Activated CD4-positive, alpha-beta T cell treated with anti-CD3 and anti-CD28 coated beads, Interleukin-2, amount 50 U/mL, for 1 hour (primary cell): ENCODE measurements at places on chromosomes 1 and 21.

DNA sequence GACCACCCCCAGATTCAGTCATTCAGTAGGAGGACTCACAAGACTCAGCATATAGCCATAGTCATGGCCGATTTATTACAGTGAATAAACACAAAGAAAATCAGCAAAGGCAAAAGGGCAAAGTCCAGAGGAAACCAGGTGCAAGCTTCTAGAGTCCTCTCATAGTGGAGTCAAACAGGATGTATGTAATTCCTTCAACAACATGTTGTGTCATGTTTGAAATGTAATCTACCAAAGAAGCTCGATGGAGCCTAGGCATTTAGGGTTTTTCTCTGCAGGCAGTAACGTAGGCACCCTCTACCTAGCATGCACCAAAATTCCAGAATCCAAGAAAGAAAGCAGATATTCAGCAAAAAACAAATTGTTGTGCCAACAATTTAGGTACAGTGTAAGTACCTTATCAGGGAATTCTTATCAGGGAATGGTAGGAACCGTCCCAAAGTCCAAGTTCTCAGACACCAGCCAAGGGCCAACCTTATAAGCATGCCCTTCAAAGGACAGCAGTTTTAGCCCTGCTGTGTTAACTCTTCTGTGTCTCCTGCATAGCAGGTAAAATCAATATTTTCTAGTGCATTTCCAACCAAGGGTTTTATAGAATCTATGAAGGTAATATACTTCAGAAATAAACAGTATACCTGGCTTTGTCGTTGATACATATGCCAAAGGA, 16.1 kb upstream of the SLAMF6 start:
- DNase-seq, result no peak

GRCh38 chr21:23968722-23969647, 1638.3 kb downstream of the MRPL39 start:
- peak; percentile 56 for DNase-seq

GRCh38 chr1:180258290-180258689, 28.2 kb downstream of the LHX4 start:
- DNase-seq, result no peak

GRCh38 chr1:118154220-118154619, 30.8 kb downstream of the SPAG17 start:
- DNase-seq, result no peak

- no peak for DNase-seq
These were observed 34.0 kb upstream of the ADGRL4 start for GRCh38 chr1:79040424-79041082.

DNA sequence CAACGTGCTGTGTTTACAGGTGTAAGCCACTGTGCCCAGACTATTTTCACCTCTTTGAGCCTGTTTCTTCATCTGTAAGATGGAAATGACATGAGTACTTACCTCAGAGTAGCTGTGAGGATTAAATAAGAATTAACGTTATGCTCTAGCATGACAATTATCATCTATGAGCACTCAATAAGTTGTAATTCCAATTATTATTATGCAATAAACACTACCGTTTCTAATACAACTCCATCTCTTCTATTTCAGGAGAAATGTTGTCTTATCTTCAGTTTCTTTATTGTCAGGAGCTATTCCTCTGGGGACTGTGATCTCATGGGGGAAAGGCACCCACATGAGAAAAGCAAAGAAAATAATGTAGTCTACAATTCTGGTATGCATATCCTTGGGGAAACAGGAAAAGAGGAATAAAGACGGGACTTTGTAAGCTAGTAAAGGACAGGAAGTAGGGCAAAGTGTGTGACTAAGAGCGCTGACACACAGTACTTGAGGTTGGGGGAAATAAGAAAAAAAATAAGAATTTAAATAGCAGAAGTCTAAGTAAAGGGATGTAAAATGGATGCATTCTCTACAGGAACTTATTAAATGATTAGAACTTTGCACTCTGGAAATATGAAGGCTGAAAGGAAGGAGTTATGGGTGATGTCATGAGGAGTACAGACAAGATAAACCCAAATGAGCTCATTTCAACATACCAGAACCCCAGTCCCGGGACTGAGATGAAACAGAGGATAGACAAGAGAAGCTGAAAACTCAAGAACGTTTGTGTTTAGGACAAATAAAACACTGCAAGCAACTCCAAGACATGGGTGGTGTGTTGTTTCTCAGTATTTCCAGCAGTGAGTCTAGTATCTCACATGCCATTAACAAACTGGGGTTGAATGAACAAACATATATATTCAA, 9.8 kb downstream of the PHC2 start:
- DNase-seq, result no peak

GRCh38 chr1:167551362-167551761, 2.2 kb downstream of the CREG1 start:
- no peak for DNase-seq

DNA sequence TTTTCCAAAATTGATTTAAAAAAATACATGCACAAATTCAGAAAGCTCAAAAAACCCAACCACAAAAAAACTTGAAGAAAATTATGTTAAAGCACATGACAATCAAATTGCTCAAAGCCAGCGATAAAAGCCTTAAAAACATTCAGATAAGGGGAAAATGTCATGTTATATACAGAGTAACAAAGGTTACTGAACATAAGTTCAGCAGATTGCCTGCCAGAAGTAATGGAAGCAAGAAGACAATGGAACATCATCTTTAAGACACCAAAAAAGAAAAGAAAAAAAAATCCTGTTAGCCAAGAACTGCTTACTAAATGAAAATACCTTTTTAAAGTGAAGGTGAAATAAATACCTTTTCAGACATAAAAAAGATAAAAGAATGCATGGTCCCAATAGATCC, 147.2 kb upstream of the SGIP1 start:
- DNase-seq, result no peak

- no peak for DNase-seq
These were observed 37.6 kb downstream of the TFF3 start for GRCh38 chr21:42277593-42277992.

GRCh38 chr1:229035054-229035747, 235.7 kb upstream of the RAB4A start:
- no peak for DNase-seq

DNA sequence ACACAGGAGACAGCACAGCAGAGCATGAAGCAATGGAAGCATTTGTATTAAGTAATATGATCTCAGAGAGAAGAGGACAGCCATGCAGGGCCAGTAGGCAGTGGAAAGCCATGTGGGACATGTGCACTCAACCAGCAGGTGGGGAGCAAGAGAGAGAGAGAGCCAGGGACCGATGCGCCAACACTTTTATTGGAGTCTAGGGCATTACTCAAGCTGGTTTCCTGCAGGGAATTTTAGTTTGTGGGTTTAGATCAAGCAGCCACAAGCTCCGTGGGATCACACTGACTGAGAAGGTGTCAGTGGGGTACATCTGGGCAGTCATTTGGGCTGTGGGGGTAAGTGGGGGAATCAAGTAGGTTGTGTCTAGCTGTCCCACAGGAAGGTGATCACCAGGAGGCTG, 137.1 kb downstream of the PCBP3 start:
- DNase-seq, result no peak

DNA sequence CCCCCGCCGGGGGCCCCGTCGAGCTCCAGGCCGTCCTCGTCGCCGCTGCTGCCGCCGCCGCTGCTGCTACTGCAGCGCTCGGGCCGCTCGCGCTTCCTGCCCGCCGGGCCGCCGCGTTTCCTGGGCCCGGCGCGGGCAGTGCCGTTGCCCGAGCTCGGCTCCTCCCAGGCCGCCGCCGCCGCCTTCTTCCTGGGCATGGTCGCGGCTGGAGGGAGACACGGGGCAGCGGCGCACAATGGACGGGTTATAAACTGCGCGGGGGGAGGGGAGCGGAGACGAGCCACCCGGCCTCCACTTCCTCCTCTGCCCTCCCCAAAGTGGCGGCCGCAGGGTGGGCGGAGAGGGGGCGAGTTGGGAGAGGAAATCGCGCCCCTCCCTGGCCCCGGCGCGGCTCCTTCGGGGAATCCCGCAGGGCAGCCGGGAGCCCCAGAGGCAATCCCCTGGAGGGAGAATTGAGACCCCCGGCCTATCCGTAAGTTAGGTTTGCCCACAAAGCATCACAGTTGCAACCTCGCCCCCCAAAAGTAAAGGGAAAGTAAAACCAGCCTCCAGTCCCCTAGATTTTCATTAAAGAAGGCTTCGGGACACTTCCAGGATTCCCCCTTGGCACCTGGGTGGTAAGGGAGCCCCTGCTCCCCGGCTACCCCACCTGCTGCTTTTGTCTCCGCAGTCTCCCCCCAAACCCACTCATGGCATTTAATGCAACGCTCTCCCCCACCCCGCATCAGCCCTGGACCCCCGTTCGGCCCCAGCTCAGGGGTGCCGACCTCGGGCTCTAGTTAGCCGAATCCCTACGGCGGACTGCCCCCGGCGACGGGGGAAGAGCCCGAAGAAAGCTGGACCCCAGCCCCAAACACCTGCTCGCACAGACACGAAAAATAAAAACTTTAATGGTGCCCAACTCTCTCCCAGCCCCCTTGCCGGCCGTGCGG, 893 bp downstream of the RCC2 start:
- DNase-seq, result peak; percentile 40

DNA sequence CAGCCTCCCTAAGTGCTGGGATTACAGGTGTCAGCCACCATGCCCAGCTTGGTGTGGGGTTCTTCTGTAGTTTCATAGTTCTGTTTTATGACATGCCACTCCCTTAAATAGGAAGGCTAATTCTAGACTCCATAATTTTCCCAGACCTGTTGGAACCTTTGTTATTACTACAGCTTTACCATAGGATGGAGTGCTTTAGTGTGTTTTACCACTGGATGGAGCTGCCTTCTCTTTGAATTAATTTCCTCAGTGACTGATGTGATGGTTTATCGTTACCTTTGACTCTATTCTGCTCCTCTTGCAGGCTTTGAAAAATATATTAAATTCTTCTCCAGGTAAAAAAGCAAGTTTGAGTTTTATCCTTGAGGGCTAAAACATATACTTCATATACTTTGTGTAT, 84.6 kb upstream of the NEK7 start:
- DNase-seq, result no peak

DNA sequence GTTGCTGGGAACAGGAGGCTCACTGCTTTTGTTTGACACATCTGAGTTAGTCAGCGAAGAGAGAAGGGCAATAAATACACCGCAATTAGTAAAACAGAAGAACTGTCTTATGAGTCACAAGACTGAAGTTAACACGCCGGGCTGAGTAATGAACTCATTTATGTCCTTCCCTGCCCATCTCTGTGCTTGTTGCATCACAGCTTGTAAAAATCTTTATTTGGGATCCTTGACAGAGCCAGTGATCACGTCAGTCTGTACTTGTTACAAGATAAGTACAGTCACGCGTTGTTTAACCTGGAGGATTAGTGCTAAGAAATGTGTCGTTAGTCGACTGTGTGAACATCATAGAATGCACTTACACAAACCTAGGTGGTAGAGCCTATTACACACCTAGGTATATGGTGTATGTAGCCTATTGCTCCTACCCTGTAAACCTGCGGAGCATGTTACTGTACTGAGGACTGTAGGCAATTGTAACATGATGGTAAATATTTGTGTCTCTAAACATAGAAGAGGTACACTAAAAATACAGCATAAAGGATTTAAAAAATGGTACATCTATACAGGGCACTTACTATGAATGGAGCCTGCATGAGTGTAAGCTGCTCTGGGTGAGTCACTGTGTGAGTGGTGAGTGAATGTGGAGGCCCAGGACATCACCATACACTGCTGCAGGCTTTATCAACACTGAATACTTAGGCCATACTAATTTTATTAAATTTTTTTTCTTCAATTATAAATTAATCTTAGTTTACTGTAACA, 272.2 kb downstream of the TNR start:
- DNase-seq, result no peak

DNA sequence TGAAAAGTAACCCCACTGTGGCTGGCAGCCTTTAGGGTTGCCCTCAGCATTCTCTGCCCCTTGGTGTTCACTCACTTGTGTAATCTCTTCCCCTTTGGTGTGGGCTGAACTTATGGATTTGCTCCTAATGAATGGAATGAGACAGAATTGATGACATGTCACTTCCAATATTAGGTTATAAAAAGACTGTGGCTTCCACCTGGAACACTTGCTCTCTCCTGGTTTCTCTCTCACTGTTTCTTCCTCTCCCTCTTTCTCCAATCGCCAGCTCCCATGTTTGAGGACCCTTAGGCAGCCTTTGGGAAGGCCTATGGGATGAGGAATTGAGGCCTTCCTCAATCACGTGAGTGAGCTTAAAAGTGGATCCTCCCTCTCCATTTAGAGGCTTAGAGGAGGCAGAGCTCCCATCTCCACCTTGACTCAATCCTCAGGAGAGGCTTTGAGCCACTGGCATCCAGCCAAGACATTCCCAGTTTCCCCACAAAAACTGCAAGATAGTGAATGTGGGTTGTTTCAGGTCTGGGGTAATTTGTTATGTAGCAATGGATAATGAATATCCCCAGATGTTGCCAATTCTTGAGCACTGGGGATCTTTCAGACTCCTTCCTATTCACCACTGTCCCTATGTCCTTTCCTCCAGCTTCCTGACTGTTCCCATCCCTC, 95.5 kb upstream of the CD34 start:
- DNase-seq, result no peak

GRCh38 chr21:45972353-45972715, 9.2 kb upstream of the COL6A1 start:
- DNase-seq, result no peak

- DNase-seq, result no peak
These were observed 7.9 kb upstream of the ERICH3 start for GRCh38 chr1:74681449-74681848.

DNA sequence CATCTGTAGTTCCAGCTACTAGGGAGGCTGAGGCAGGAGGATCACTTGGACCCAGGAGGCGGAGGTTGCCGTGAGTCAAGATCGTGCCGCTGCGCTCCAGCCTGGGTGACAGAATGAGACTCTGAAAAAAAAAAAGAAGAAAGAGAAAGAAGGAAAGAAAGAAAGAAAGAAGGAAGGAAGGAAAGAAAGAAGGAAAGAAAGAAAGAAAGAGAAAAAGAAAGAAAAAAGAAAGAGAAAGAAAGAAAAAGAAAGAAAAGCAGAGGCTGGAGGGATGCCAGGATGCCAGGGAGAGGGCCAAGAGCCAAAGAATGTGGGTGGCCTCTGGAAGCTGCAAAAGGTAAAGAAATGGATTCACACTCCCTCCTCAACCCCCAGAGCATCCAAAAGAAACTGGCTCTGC, 8.2 kb upstream of the KCNE2 start:
- no peak for DNase-seq

GRCh38 chr1:51048021-51048420, 54.0 kb upstream of the C1orf185 start:
- no peak for DNase-seq

GRCh38 chr1:33312413-33312749, 8.5 kb downstream of the A3GALT2 start:
- DNase-seq, result no peak

- DNase-seq, result no peak
These were observed 273.8 kb downstream of the PTBP2 start for GRCh38 chr1:96995351-96995750.

DNA sequence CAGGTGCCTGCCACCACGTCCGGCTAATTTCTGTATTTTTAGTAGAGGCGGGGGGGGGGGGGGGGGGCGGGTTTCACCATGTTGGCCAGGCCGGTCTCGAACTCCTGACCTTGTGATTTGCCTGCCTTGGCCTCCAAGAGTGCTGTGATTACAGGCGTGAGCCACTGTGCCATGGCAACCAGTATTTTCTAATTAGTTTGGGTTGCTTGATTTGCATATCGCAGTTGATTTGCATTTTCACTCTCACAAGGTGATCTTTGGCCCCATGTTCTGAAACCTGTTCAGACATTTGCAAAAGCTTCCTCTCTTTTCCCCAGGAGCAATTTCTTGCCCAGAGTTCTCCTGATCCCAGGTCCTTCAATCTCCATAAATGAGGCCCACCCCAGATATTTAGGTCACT, 1.7 kb downstream of the TOR3A start:
- DNase-seq, result no peak

GRCh38 chr1:23108918-23109533, 59.6 kb downstream of the LUZP1 start:
- DNase-seq, result peak; percentile 8

- DNase-seq, result no peak
These were observed 5.3 kb downstream of the KTI12 start for GRCh38 chr1:52028328-52028727.
